ENCODE measurements at places on chromosomes 11 and 22.
A peak's percentile ranks its signal among the peaks of the same experiment; 100 is the strongest.

DNA sequence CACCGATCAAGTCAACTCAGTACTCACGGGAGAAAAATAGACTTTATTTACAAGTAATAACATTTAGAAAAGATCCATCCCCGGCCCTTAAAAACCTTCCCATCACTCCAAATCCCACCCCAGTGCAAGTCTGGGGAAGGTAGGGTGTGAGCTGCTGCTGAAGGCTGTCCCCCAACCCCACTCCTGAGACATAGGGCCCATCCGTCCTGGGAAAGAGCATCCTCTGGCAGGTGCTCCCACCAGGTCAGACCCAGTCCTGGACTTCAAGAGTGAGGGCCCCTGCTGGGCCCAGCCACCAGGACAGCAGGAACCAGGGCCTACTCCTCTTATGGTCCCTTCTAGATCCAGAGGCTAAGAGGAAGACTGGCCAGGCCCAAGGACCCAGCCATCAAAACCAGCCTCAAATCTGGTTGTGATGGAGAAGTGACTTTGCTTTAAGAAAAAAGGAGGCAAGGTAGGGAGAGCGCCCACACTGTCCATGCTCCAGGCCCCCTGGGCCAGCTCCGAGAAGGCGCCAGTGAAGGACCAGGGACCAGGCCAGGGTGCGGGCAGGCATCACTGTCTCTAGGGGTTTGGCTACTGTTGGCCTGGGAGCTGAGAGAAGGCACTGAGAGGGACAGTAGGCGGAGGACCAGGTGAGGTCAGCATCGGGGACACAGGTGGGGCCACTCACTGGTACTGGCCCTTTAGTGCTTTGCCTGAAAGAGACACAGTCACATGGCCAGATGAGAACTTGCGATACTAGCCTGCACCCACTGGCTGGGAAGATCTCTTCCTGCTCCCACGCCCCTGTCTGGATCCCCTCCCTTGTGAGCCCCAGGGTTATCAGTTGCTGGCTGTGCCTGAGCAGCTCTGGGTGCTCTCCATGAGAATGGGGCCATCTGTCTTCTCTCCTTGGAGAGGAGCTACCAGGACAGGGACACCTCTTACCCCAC lies 4.4 kb downstream of the IL18BP start:
- DNase-seq, result no peak

DNA sequence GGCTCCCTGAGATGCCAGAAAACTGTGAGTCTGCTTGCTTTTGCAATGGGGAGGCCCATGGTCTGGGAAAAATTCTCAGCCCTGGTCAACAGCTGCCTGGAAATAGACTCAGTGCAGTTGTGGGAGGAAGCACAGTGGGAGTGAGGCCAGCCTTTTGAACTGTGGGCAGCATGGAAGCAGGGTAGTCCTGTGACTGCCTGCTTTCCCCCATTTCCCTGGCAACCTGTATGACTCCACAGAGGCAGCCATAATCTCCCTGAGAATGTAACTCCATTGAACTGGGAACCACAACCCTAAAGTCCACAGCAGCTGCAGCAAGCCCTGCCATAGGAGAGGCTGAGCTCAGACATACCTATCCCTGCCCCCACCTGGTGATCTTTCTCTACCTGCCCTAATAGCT lies 494.6 kb upstream of the FAT3 start:
- DNase-seq, result no peak

- peak; percentile 32 for DNase-seq
Measured at GRCh38 chr22:46803031-46803880, 40.8 kb downstream of the TBC1D22A start.

DNA sequence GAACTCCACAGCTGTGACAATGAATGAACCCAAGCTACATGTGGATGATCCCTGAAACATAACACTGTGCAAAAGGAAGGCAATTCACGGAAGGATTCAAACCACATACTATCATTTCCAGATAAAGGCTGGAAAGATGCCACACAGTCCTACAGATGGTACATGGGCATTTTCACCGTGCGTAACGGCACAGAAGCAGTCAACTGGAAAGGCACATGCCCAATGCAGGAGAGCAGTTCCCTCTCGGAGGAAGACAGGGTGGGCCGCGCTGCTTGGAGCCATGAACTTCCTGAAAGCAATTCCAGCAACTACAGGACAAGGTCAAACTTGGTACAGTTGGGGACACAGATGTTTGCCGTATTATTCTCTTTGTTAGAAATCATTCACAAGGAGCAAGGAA lies 103.7 kb downstream of the SHANK2 start:
- DNase-seq, result no peak

- peak; percentile 38 for DNase-seq
Measured at GRCh38 chr11:36672815-36673450, 74.9 kb upstream of the RAG2 start.

DNA sequence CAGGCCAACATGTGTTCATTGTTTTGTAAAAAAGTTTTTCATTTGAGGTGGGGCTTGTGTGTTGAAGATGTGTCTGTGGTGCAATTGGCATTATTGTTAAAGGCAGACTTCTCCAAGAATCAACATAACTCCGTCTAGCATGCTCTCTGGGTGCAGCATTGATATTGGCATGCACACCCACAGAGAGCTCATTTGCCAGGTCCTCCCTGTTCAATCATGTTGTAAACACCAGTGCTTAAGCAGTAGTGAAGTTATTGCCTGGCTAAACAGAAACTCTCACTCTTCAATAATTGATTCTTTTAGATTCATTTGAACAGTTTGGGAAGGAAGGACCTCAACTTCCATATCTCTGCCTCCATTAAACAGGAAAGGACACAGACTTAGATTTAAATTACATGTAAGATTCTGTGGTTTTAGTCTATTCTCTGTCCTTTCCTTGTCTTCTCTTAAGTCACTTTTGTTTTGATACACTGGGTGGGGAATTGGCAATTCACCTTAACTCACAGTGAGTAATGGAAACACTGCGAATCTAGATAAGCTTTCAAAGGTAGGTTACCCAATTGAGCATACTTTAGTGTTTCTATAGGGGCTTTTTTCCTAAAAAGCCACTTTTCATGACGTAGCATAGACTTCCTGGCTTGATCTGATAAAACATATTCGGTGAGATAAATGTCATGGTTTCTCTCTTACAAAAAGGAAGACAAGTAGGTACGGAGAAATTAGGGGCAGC lies 30.8 kb upstream of the EXPH5 start:
- no peak for DNase-seq

- DNase-seq, result no peak
Measured at GRCh38 chr11:121221496-121222200, 70.9 kb upstream of the SC5D start.

GRCh38 chr11:19597206-19597605 lies 115.4 kb upstream of the NAV2 start:
- DNase-seq, result no peak

DNA sequence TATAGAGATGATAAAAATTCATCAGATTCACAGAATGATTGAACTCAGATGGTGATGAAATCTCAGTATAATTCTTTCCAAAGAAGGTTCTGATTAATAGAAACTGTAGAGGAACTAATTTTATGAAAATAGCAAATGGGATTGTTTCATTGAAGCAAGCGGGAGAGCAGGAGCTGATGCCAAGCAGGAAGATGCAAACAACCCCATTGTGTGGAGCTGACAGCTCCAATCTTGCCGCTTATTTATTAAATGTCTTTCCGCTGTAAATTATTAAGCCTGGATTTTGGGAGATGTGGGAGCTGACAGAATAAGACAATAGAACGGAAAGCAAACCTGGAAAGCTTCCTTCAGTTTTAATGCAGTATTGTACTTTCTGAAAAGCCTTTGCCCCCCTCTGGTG lies 6.0 kb upstream of the TMEM218 start:
- DNase-seq, result no peak

- no peak for DNase-seq
Measured at GRCh38 chr11:119236891-119237290, 30.8 kb downstream of the CBL start.

DNA sequence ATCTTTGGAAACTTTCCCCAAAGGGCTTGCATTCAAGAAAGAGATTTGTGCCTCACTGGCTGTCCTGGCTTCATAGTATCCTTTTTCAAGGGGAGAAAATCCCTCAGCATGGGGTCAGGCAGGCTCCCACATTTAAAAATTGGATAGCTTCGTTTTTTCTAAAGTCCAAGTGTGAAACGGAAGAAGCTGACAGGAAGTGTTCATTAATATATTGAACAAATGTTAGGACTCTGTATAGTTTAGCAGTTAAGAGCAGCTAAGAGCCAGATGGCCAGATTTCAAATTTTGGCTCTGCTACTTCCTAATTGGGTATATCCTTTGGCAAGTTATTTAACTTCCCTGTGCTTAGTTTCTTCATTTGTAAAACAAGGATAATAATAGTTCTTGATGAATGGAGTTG lies 354.9 kb upstream of the FAT3 start:
- DNase-seq, result no peak

- no peak for DNase-seq
Measured at GRCh38 chr11:126930091-126930841, 70.3 kb downstream of the KIRREL3 start.

- DNase-seq, result no peak
Measured at GRCh38 chr11:266676-267439, 11.3 kb upstream of the NLRP6 start.

DNA sequence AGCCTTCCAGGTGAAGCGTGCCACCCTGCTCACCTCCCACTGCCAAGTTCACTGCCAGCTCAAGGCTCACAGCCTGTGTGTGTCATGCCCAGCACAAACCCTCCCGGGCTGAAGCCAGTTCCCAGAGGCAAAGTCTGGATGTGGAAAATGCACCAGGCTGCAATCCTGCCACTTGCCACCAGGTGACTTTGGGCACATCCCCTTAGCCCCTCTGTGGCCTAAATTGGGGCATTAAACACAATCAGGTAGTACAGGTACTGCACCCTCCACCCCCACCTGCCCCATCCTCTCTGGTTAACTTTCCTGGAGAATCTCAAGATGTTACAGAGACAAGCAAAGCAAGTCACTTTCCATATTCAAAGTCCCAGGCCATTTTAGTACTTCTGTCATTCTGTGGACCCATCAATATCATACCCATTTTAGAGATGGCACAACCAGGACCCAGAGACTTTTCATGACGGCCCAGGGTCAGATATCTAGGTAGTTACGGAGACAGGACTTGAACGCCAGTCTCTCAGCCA lies 1.8 kb upstream of the RASD2 start:
- DNase-seq, result peak; percentile 33

GRCh38 chr11:46727952-46728658 lies 9.1 kb downstream of the F2 start:
- DNase-seq, result no peak

GRCh38 chr11:48095779-48096470 lies 115.6 kb downstream of the PTPRJ start:
- DNase-seq, result no peak

- no peak for DNase-seq
Measured at GRCh38 chr11:85123752-85124231, 503.4 kb downstream of the DLG2 start.

DNA sequence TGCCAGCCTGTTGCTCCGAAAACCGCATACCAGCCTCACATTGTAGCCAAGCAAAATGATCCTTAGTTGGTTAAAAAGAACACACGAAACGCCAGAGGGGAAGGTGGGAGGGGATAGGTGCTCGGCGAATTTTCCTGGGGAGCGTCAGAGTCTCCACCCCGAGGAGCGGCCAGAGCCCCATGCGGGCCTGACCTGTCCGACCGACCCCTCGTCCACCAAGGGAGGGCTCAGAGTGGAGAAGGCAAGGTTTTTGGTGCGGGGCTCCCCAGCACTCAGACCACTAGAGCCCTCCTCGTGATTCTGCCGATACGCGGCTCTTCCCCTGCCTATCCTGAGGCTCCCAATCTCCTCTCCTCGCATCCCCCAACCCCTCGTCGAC lies 39.6 kb downstream of the DIXDC1 start:
- no peak for DNase-seq

DNA sequence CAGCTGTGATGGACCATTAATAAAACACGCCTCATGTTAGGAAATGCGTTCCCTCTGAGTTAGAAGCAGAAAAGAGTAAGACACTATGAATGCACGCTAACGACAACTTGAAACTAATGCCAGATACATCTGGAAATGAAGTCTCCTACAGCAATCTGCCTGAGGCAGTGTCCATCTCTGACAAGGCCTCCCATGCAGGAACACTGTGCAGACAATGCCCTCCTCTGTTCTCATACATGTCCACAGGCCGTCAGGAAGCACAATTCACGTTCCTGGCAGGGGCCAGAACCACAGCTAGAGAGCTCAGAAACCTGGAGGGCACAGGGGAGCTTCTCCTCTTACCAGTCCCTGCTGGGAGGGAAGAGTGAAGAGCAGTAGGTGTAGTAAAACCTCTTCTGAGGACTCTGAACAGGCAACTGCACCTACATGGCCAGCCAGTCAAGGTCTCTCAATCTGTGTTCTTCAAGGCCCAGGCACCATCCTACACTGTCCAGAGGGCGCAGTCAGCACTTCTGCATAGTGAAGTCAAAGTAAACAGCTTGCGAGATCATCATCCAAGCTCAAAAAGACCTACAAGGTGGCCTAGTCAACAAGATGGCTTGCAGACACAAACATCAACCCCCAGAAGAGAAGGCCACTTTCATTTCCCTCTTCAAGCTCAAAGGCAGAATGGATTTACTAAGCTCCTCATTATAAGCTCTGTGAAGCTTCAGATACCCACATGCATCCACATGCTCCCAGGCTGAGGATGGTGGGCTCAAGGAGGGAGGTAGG lies 41.5 kb upstream of the CYP2D6 start:
- DNase-seq, result no peak

DNA sequence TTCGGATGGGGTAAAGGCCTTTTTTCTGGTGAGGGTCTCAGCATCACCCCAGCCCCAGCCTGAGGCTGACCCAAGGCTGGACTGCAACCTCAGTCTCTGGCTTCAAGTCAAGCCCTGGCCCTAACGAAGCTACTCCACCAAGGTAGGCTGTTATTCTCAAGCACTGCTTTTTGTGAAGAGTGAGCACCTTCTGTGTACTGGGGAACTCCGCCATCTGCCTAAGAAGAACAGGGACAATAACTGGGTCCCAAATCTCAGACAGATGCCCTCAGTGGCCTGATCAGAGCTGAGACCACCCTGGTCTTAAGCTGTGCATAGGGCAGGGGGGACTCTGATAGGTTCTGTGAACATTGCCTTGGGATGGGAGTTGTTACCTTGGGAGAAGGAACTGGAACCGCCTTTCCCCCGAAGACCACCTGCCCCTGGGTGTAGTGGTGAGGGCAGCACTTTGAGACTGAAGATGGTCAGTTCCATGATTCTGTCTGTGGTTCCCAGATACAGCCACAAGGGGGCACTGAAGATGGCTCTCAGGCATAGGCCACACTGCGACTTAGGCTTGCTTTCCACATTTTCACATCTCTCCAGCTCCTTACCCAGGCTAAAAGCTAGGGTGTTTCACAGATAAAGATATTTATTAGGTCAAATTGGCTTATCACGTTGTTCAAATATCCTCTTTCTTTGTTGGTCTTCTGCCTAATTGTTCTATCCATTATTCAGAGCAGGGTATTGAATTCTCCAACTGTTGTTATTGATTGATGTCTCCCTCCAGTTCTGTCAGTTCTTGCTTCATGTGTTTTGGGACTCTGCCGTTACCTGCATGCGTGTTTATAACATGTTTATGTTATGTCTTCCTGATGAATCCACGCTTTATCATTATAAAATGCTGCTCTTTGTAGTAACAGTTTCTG lies 11.8 kb upstream of the UVRAG start:
- DNase-seq, result peak; percentile 46

DNA sequence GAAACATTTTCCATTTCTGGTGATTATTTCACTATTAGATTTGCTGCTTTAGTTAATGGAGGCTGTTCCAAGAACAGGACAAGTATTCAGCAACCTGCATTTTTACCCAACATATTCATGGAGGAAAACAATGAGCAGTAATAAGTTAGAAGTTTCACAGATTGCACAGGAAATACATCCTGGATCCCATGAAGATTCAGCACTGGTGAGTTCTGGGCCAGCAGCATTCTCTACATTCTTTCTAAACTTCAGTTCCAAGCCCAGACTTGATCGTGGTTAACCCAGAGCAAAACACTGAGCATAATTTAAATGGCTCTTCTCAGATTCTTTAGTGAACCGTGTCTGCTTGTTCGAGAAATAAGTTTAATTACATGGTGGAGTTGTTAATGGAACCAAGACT lies 3.8 kb downstream of the FJX1 start:
- DNase-seq, result no peak

Measured in HCT116 (cell line).